ENCODE measurements at places on chromosomes 5 and 9. TPM values are rescaled to one million over a fixed set of nuclear protein-coding genes. Genes with fewer than 3 reads are reported as not detected.

GRCh38 chr5:132662925-132663770 lies 5.2 kb downstream of the IL13 start:
- peak; percentile 21 for DNase-seq

DNA sequence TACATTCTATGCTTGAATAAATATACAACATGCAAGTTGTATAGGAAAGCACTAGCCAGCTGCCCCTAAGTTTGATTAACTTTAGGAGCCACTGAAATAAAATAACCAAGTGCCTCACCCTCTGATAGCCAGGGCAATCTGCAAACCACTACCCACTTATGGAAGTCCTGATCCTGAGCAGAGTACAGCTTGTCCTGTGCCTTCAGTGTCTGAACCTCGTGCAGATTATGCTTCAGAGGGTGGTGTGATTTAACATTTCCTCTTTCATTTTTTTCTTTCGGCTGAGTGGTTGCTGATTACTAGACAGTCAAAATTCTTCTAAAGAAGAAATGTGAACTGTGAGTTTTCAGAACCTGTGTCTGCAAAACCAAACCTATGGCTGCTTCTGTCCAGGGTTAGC lies 327.7 kb downstream of the PIK3R1 start:
- no peak for DNase-seq

DNA sequence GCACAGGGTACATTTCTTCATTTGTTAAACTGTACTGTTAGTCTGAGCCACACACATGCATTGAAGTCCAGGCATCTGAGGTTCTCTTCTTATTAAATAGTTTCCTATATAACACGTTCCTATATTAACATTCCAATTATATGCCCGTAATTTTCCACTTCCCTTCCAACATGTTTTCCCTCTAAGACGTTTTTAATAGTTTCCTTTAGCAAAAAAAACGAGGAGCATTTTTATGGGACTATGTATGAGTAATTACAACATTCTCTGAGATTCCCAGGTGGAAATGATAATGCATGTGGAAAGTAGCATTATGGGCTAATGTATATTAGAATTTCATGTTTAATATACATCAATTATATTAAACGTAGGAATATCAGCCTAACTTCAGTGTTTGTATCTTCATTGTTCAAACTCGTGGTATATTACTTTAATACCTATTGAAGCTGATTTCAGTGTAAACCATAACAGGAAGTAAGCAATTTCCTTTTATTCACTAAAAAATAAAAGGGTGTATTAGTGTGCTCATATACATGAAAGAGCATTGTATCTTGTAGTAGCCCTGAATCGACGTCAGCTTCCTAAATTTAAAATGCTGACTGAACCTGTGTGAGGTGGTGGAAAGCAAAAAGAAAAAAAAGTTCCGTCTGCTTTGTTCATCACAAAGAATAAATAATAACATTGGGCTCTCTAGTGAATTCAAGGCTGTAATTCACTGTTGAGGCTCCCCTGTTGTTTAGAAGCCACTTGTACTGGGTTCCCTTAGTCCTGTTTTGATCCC lies 11.3 kb downstream of the SMARCA2 start:
- no peak for DNase-seq

- DNase-seq: peak; percentile 56
Measured at GRCh38 chr9:124040186-124040931, 28.8 kb downstream of the LHX2 start.

DNA sequence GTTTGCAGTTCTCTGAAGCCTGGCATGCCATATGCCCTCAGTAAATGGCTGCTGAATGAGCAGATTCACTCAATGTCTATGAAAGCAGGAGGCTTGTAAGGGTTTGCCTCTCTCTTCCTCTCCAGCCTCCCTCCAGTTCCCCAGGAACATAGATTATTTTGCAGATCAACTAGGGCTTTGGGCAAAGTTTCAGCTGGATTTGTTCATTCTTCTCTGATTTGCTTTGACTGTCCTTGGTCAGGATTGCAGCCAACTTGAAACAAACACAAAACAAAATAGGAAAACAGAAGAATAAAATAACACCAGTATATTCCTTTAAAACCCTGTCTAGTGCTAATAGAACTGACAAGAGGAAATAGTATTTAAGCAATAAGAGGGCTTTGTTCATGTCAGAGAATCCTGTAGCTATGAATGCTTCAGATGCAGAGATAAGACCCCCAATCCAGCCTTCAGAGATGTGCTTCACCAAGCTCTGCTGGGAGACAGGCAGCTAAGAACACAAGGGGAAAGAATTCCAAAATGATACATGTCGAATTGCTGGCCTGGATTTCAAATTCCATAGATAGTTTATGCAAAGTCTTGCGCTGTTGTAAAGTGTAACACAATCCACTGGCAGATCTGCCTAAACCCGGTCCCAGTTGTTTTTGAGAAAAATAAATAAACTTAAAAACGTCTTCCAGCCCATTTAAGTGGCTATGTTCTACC lies 174.3 kb downstream of the PAPPA start:
- DNase-seq: peak; percentile 69

GRCh38 chr5:134103998-134104654 lies 10.4 kb upstream of the TCF7 start:
- no peak for DNase-seq

GRCh38 chr5:134370311-134370870 lies 978 bp upstream of the UBE2B start:
- DNase-seq: no peak

DNA sequence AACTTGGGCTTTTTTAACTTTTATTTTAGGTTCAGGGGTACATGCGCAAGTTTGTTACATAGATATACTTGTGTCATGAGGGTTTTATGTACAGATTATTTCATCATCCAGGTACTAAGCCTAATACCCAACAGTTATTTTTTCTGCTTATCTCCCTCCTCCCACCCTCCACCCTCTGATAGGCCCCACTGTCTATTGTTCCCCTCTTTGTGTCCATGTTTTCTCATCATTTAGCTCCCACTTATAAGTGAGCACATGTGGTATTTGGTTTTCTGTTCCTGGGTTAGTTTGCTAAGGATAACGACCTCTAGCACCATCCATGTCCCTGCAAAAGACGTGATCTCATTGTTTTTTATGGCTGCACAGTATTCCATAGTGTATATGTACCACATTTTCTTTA lies 172.1 kb downstream of the SNCAIP start:
- DNase-seq: no peak

- DNase-seq: no peak
Measured at GRCh38 chr5:150299571-150300327, 3.0 kb downstream of the ARSI start.

GRCh38 chr5:135205632-135206349 lies 171.8 kb upstream of the PITX1 start:
- peak; percentile 87 for DNase-seq

DNA sequence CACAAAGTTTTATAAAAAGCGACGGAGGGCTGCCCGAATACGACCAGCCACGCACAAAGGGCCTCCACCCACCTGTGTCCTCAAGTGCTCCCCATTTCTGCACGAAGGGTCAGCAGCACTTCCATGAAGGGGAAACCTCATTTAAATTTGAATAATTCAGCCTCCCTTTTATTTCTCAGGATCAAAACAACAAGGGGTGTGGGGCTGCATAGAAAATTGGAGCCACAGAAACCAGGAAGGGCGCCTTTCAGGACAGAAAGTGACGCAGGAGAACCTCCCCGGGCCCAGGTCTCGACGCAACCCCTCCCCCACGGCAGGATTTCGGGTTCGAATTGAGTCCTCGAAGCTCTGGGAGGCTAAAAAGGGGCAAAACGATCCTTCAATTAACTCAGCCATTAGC lies 2.1 kb downstream of the NRARP start:
- DNase-seq: no peak

- no peak for DNase-seq
Measured at GRCh38 chr5:133450286-133450685, 162.1 kb downstream of the FSTL4 start.

Gene N4BP3
- under 0.01 TPM for total RNA-seq

Gene PCDHAC2
- total RNA-seq: not detected

Gene ORM1
- total RNA-seq: 0.18 TPM

Gene SPINK13
- total RNA-seq: not detected

Gene OR2S2
- total RNA-seq: 0.90 TPM

Gene CDC20B
- not detected for total RNA-seq

Gene PNPLA7
- total RNA-seq: under 0.01 TPM

Gene GNA14
- total RNA-seq: under 0.01 TPM

Gene CDKN2B-AS1
- total RNA-seq: 1.1 TPM

Gene BTNL3
- not detected for total RNA-seq

Gene GAPT
- not detected for total RNA-seq

Gene LVRN
- 0.18 TPM for total RNA-seq

Gene SPATA31A6
- total RNA-seq: not detected
